ENCODE measurements at places on chromosomes 6 and 20.

- no peak for DNase-seq
These were observed 537 bp downstream of the PRR3 start for GRCh38 chr6:30557683-30557981.

GRCh38 chr6:105795366-105795765, 290.8 kb upstream of the PRDM1 start:
- no peak for DNase-seq

GRCh38 chr6:132499757-132500156, 13.2 kb downstream of the STX7 start:
- DNase-seq: no peak

DNA sequence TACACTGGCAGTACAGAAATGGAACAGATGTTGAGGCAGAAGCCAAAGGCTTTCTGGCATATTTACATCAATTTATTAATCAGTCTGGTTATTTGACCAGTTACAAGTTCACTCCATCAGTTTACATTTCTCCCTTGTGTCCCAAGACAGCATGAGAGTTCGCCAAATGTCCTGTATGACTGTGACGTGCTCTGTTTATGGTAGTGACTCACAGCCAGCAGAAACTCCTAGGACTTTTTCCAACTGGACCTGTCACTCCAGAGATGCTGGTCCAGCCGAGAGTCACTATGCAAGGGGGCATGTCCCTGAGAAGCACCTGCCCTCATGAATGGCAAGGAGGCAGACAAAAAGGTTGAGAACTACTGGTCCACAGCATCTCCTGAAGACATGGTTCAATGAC, 160.0 kb downstream of the LRFN2 start:
- DNase-seq: no peak

DNA sequence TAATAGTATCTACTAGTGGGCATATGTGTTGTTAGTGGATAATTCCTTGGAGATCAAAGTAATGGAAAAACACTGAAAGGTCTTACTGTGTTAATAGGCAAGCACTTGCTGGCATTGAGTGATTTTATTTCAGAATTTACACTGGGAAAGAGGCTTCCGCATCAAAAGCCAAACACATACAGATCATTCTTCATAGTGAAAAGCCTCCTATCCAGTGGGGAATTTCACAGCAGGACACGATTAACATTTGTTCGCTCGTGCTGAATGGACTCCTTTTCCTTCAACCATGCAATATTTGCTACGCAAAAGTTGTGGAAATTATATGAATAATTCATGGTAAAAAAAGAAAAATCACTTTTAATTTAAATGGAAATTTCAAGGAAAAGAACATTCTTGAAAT, 26.4 kb downstream of the GABRR1 start:
- DNase-seq: no peak

DNA sequence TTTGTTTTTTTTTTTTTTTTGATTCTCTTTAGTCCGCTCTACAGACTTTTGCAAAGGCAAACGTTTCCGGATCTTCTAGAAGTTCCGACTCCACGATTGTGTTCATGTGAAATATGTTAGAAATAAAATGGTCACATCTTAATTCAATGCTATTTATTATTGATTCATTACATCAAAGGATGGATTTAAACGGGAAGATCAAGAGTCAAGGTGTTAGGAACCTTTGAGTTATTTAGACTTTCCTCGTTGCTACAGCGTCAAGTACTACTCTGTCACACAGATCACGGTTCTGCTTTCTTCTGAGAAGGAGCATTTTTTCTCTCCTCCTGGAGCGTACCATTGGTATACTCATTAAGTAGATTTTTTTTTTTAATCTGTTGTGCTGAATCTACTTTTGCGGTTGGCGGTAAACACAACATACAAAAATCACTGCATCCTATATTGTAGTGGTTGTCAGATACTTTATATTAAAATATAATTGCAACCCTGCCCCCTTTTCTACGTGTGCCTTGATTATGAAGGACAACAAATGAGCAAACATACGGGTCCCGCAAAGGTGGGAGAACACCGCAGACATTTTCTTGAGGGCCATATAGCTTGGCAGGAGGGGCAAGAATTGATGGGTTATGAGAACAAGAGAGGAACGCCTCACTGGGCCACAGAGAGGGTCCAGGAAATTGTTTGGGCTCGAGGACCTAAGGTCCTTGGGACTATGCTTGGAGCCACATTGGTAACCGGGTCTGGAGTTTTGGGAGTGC, 17.5 kb downstream of the HMGN4 start:
- DNase-seq: no peak

DNA sequence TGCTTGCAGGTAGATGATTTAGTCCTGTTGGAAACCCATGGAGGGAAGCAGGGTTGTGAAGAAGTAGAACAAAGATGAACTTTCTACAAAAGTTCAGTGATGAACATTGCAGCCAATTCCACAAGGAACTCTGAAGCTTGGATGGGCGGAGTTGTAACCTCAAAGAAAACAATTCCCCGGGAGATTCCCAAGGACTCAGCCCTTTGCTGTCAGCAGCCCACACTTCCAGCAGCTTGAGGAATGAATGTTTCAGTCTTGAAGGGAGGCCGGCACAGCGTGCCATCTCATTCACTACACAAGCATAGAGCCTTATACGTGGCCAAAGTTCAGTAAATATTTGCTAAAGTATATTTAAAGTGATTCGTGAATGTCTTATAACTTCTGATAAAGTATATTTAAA, 269.4 kb downstream of the NKAIN2 start:
- DNase-seq: no peak

DNA sequence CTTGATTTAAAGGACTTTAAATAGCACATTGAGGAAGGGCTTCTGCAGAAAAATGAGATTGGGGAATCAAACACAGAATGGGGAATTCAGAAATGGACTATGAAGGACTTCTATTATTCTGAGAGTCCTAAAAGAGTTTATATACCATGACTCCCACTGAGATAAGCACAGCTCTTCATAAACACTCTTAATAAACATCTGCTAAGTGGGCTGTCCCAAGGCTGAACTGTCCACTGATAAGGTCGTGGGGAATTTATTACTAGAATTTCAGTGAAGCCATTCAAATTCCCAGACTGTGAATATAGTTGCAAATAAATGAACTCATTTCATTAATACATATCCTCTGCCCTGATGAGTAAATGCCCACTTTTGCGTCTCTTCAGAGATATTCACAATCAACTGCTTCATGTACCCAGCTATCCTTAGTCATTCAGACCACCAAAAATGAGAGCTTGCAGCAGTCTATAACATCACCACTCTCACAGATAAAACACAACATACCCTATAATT, 468.2 kb upstream of the RUNX2 start:
- no peak for DNase-seq

DNA sequence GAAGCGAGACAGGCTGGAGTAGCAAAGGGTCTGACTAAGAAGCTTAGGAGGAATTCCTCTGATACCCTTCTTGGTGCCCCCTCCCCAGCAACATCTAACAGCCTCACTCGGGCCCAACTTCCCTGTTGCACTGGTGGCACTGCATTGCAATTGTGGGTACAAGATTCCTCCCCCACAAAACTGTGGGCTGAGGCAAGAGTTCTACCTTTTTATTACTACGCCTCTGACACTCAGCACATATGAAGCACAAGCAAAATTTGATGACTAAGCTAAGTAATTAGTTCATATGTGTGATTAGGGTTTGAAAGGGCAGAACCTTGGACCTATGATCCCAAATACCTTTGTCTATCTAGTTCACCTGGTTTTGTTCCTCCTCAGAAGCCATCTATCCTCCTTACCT, 83.5 kb downstream of the ZHX3 start:
- no peak for DNase-seq

- DNase-seq: no peak
These were observed 238.9 kb upstream of the FLRT3 start for GRCh38 chr20:14576196-14576877.

DNA sequence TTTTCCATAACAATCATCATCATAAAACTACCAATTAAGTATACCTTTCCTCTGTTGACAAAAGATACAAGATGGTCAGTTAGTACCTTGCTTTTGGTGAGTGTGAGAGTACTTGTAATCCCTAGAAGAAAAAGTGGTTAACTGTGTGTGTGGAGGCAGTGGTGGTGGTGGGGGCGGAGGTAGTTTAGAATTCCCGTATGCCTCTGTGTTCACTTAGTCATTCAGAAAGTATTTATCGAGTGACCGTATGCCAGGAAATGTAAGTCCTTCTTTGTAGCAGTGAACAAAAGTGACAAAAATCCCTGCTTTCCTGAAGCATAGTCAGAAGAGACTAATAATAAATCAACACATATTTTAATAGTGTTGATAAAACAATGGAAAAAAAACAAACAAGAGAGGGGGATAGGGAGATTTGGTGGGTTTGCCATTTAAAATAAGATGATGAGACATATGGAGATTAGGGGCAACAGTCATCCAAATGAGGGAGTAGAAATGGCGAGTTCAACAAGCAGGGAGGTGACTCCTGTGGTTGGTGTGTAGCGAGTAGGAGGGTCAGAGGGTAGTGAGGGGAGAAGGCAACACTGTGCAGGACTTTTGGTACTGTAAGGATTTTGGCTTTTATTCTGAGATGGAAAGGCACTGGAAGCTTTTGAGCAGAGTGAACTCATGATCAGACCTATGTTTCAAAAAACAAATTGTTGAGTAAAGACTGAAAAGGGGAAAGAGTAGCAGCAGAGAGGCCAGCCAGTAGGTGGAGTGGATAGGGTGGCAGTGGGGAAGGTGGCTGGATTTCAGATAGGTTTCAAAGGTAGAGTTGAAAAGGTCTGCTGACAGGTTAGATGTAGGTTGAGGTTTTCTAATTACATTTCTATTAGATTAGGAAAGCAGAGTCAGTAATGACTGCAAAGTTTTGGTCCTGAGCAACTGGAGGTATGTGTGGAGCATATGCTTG, 40.3 kb upstream of the SIM1 start:
- no peak for DNase-seq

- no peak for DNase-seq
These were observed 83.1 kb downstream of the KCNQ5 start for GRCh38 chr6:72704979-72705378.

Measured in activated effector memory CD4-positive, alpha-beta T cell treated with Interleukin-2 at 50 U/mL for 16 hours (primary cell).